ENCODE measurements at places on chromosomes 5 and 9.

- H3K4me1 ChIP-seq: no peaks in the 10 kb centered on the region
- no peak for DNase-seq
- H3K27ac ChIP-seq: no peak overlapping the region
- H3K36me3 ChIP-seq: no peaks in the 10 kb centered on the region
- no peaks in the 10 kb centered on the region for H3K27me3 ChIP-seq
- no peak overlapping the region for H3K4me3 ChIP-seq
Observed at GRCh38 chr9:132698989-132699388, 28.7 kb downstream of the GTF3C4 start.

DNA sequence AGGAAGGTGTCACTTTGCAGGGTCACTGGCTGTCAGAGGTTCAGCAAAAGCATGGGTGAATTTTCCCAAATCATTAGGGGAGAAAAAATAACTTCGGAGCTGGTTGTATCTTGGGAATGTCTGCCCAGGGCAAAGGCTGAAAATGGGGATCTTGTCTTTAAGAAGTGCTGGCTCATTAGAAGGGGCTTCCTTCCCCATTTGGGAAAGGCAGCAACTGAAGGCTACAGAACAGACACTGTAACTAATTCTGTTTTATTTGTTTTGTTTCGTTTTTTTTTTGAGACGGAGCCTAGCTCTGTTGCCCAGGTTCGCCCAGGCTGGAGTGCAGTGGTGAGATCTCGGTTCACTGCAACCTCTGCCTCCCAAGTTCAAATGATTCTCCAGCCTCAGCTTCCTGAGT, 70.3 kb upstream of the PCA3 start:
- H3K27ac ChIP-seq: no peak overlapping the region
- H3K4me1 ChIP-seq: no peaks in the 10 kb centered on the region
- no peak for DNase-seq

- no peak for DNase-seq
- H3K4me1 ChIP-seq: no peaks in the 10 kb centered on the region
- no peaks in the 10 kb centered on the region for H3K36me3 ChIP-seq
- H3K4me3 ChIP-seq: no peak overlapping the region
Observed at GRCh38 chr9:12904261-12905000, 129.6 kb downstream of the LURAP1L start.

GRCh38 chr5:79931866-79932265, 59.2 kb downstream of the MTX3 start:
- no peak overlapping the region for H3K4me3 ChIP-seq
- H3K27me3 ChIP-seq: no peaks in the 10 kb centered on the region
- no peaks in the 10 kb centered on the region for H3K36me3 ChIP-seq

DNA sequence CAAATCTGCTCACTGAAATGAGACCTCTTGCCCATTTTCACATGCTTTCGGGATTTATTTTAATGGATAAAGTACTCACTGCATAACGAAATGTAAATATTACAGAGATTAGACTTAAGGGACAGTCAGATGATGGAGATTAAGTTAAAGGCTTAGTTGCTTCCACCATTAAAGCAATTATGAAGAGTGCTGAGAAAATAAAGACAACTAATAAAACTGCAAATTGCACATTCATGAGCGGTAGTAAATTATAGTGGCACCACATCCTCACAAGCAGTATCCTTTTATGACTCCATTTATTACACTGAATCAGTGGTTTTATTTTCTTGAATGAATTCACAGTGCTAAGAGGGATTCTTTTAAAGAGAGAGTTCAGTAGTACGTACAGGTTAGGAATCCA, 76.2 kb upstream of the TMED7 start:
- no peaks in the 10 kb centered on the region for H3K4me1 ChIP-seq
- no peaks in the 10 kb centered on the region for H3K27me3 ChIP-seq
- H3K4me3 ChIP-seq: no peak overlapping the region
- H3K27ac ChIP-seq: no peak overlapping the region
- DNase-seq: no peak
- H3K36me3 ChIP-seq: no peaks in the 10 kb centered on the region

DNA sequence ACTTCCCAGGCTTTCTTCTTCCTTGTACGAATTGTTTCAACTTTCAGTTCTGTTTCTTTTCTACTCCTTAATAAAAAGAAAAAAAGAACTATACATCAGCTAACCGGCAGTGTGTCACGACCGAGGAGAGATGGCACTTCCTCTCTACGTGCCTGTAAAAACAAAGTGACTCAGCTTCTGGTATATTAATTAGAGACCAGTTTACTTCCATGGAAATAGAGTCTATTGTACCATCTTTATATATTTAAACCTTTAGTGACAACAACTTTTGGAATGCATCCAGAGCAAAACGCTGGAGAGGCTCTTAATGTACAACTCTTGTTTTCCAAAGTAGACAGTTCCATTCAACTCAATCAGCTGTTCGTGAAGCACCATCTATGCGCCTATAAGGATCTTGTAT, 94.5 kb upstream of the LIFR start:
- peak overlapping the region; percentile 10 for H3K27ac ChIP-seq
- DNase-seq: no peak
- no peaks in the 10 kb centered on the region for H3K4me1 ChIP-seq
- H3K27me3 ChIP-seq: no peaks in the 10 kb centered on the region
- H3K4me3 ChIP-seq: no peak overlapping the region

- H3K4me3 ChIP-seq: peak overlapping the region; percentile 65
- H3K36me3 ChIP-seq: no peaks in the 10 kb centered on the region
- H3K4me1 ChIP-seq: no peaks in the 10 kb centered on the region
- H3K27me3 ChIP-seq: no peaks in the 10 kb centered on the region
- no peak for DNase-seq
- H3K27ac ChIP-seq: peak overlapping the region; percentile 19
Observed at GRCh38 chr5:119355244-119355638, 578 bp upstream of the TNFAIP8 start.

GRCh38 chr5:171688696-171689495, 96.7 kb upstream of the SMIM23 start:
- no peak overlapping the region for H3K27ac ChIP-seq
- no peaks in the 10 kb centered on the region for H3K27me3 ChIP-seq
- no peaks in the 10 kb centered on the region for H3K36me3 ChIP-seq
- no peaks in the 10 kb centered on the region for H3K4me1 ChIP-seq

- H3K36me3 ChIP-seq: no peaks in the 10 kb centered on the region
- no peaks in the 10 kb centered on the region for H3K4me1 ChIP-seq
- no peak overlapping the region for H3K4me3 ChIP-seq
- no peaks in the 10 kb centered on the region for H3K27me3 ChIP-seq
Observed at GRCh38 chr5:86532429-86532828, 85.3 kb upstream of the COX7C start.

DNA sequence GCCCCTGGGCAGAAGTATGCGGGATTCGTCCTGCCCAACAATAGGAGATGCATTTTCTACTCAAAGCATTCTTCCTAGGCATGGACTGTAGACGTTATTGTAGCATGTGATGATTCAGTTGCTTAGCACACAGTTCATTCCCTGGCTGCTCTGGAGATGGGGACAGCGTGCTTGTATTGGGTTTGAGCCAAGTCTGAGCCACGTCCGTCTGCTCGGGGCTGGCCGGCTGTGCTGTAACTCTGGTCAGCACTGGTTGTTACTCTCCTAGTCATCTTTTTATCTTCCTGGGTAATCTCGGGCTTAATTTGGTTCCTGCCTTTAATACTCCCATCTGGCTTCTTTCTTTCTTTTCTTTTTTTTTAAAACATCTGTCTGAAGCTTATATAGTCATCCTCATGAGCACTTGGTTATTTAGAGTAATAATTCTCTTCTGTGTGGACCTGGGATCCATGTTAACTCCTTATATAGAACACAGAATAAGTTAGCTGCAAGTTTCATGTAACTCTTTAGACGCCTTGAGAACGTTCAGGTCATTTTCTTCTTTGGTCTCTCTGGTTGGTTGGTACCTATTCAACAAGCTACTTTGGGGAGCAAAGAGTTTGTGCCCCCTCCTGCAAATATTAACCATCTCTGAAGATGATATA, 118.8 kb upstream of the RPS23 start:
- peak; percentile 67 for DNase-seq
- no peak overlapping the region for H3K27ac ChIP-seq
- H3K4me1 ChIP-seq: no peaks in the 10 kb centered on the region
- no peak overlapping the region for H3K4me3 ChIP-seq

GRCh38 chr5:53109443-53110127, at the start of gene MOCS2:
MOCS2 (minus strand) TSS chr5:53109757; CDS start chr5:53107174, 2,583 bp downstream.
- no peaks in the 10 kb centered on the region for H3K27me3 ChIP-seq
- H3K36me3 ChIP-seq: no peaks in the 10 kb centered on the region
- H3K4me1 ChIP-seq: no peaks in the 10 kb centered on the region
- peak; percentile 85 for DNase-seq
- H3K27ac ChIP-seq: peak within 1 kb of the TSS; percentile 83
- peak within 1 kb of the TSS; percentile 89 for H3K4me3 ChIP-seq

DNA sequence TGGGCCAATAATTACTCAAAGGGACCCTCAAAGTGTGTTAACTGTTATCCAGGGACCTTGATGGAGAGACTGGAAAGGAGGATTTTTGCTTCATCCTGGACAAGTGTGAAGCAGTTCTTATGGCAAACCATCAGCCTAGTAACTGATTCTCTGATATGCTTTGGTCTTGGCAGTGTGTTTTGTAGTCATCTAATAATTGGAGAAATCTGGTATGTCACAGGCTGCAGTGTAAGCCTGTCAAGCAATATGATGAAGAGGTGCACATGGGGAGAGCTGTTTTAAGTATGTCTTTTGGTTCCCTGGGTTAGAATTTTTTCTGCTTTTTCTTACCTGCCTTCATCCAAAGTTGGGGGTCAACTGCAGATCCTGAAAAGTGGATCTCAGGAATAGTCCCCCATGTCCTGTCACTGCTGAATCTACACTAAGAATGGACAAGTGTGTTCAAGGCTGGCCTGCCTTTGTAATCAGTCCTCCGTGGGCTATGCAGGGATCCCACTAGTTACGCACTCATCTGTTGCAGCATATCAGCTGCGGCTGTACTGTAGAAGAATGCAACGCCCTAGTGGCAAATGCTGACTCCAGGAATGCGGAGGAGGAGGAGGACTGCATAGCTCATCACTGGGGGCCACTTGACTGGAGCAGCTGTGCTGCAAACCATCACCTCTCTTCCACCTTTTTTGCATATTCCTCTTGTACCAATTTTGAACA, 1.9 kb downstream of the SPTAN1 start:
- H3K36me3 ChIP-seq: no peaks in the 10 kb centered on the region
- DNase-seq: no peak
- peaks cover 32% of the 10 kb centered on the region for H3K4me1 ChIP-seq
- H3K27me3 ChIP-seq: no peaks in the 10 kb centered on the region
- H3K4me3 ChIP-seq: peak overlapping the region; percentile 99

DNA sequence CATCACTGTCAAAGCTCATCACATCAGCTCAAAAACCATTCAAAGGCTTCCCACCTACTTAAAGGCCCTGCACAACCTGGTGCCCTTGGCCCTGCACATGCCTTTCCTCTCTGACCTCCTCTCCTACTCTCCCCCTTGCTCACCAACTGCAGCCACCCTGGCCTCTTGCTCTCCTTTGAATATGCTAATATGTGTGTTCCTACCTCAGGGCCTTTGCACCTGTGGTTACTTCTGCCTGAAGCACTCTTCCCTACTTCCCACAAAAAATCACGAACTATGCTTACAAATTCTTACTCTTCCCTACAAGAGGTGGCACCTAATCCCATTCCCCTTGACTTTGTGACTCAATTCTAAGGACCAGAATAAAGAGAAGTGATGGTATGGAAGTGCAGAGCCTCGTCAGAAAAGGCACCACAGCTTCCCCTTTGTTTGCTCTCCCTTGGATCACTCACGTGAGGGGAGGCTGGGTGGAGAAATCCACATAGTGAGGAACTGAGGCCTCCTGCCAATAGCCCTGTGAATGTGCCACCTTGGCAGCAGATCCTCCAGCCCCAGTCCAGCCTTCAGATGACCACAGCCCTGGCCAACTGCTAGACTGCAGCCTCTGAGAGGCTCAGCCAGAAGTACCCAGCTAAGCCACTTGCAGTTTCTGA, 3.2 kb upstream of the TMEM171 start:
- H3K36me3 ChIP-seq: no peaks in the 10 kb centered on the region
- H3K4me1 ChIP-seq: no peaks in the 10 kb centered on the region
- H3K27ac ChIP-seq: no peak overlapping the region

- no peak overlapping the region for H3K27ac ChIP-seq
- H3K27me3 ChIP-seq: no peaks in the 10 kb centered on the region
- no peak for DNase-seq
Observed at GRCh38 chr5:173020643-173021042, 35.5 kb upstream of the CREBRF start.

GRCh38 chr5:3619579-3619978, 23.9 kb downstream of the IRX1 start:
- H3K36me3 ChIP-seq: no peaks in the 10 kb centered on the region
- no peaks in the 10 kb centered on the region for H3K4me1 ChIP-seq
- no peak overlapping the region for H3K4me3 ChIP-seq
- H3K27ac ChIP-seq: no peak overlapping the region

- H3K4me3 ChIP-seq: no peak overlapping the region
- H3K27ac ChIP-seq: no peak overlapping the region
- H3K27me3 ChIP-seq: no peaks in the 10 kb centered on the region
- no peaks in the 10 kb centered on the region for H3K4me1 ChIP-seq
Observed at GRCh38 chr5:7827610-7828009, 23.3 kb downstream of the CFAP90 start.

GRCh38 chr5:126446498-126447224, 23.5 kb downstream of the GRAMD2B start:
- DNase-seq: no peak
- no peaks in the 10 kb centered on the region for H3K36me3 ChIP-seq
- peaks cover 15% of the 10 kb centered on the region for H3K4me1 ChIP-seq
- H3K27ac ChIP-seq: peak overlapping the region; percentile 77
- H3K4me3 ChIP-seq: no peak overlapping the region

GRCh38 chr9:13759551-13759950, 480.1 kb upstream of the MPDZ start:
- peak; percentile 25 for DNase-seq
- no peaks in the 10 kb centered on the region for H3K4me1 ChIP-seq
- no peak overlapping the region for H3K4me3 ChIP-seq
- no peak overlapping the region for H3K27ac ChIP-seq
